ENCODE measurements at places on chromosomes 6 and 20.

GRCh38 chr20:58145506-58146080 lies 82.9 kb downstream of the ANKRD60 start:
- DNase-seq, result no peak

DNA sequence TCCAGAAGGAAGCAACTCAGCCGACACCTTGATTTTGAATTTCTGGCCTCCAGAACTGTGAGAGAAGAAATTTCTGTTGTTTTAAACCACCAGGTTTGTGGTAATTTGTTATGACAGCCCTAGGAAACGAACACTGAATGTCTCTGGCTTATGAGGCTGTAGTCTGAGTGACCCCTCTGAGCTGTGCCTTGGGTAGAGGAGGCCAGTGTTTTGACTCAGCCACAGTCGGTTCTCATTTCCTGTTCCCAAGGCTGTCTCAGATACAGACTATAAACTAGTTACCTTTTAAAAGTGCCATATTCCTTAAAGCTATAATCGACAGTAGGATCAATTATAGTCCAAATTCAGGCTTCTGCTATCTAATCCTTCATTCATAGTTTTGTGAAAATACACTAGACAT lies 391.2 kb upstream of the MAP3K7 start:
- DNase-seq, result no peak

DNA sequence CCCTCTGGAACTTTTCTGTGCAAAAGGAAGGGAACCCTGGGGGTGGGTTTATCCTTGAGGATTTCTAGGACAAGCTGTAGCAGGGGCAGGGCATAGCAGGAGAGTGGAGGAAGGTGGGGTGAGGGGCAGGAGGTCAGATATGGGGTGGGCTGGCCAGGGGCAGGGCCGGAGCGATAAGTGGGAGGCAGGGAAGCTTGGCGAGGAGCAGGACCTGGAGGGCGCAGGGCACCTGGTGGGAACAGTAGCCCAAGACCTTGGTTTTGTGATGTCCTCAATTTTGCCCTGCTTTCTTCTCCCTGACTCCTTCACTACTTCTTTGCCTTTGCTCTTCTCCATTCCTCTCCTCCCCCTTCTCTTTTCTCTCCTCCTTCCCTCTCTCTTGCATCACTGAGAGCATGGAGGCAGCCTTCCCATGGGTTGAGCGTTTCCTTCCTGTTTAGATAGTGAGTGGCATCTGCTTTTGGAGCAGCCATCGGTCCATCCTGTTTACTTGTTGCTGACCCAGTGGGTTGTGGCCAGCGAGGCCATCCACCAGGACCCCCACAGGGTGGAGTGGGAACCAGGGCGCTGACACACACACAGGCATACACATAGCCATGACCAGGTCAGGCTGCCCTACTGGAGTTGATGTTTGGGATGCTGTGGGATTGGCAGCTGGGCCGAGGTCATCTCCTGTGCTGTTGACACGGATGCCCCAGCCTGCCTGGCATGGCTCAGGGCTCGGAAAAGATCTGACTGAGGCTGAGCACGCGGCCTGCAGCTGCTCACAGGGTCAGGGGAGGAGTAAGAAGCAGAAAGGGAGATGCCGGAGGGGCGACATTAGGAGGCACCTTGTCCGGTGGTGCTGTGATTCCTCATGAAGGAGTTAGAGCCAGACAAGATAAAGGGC lies 121.0 kb upstream of the RNF24 start:
- no peak for DNase-seq

GRCh38 chr6:28897369-28897745 lies 26.4 kb downstream of the TRIM27 start:
- no peak for DNase-seq

GRCh38 chr6:17677602-17678001 lies 29.1 kb downstream of the NUP153 start:
- DNase-seq, result no peak

- DNase-seq, result no peak
Observed at GRCh38 chr20:54025251-54025771, 45.1 kb downstream of the BCAS1 start.

DNA sequence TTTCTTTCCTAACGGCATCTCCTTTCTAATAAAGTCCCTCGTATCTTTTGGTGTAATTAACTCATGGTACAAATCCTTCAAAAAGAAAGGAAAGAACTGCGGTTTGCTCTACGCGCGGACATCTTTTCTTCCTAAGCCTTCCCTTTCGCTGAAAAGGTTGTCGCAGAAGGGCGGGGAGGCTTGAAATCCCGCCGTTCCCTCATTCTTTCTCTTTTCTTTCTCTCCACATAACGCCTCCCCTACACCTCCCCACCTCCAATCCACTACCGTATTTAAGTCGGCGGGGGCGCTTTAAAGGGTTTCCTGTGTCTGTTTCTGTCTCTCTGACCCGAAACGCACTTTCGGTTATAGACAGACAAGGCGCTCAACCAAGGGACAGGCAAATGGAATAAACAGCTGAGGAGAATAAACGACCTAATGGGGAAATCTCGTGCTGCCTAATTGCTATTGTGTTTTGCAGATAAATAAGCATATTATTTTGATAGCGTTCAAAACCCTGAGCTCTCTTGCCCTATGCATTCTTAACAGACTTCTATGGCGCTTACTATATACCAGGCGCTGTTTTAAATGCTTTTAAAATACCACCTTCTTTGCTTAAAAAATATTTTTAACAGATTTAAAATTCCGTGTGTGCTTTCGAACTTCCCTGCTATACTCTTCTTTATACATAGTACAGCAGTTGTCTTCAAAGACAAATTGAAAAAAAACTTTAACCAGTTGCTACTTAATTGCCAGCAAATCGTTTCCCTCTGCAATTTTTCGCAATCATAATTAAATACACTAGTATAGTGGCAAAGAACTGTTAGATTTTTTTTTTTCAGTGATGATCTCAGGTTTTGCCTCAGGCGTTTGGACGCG lies 2.5 kb upstream of the HEY2 start:
- DNase-seq, result no peak

- DNase-seq, result no peak
Observed at GRCh38 chr20:46553926-46554325, 3.5 kb upstream of the OCSTAMP start.

GRCh38 chr6:48973491-48973890 lies 489.6 kb downstream of the MMUT start:
- DNase-seq, result no peak

DNA sequence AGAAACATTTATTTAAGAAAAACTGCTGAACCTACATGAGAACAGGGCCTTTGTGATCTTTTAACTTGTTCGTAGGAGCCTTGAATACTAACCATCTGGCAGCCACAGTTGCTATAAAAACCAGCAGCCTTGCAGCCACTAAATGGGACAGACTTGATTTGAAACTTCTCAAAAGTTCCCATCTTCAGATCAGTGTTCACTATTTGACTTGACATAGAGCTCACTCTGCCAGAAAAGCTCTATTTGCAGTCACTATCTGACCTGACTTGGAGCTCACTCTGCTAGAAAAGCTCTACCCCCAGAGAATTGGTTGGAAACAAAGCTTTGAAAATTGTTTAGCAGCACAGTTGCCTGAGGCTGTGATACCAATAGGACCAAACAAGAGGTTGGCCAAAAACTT lies 119.3 kb upstream of the F13A1 start:
- no peak for DNase-seq

GRCh38 chr6:12709556-12710232 lies 6.9 kb upstream of the PHACTR1 start:
- no peak for DNase-seq

GRCh38 chr6:133757335-133757734 lies 131.6 kb upstream of the TCF21 start:
- no peak for DNase-seq

- DNase-seq, result no peak
Observed at GRCh38 chr6:72650081-72650745, 28.3 kb downstream of the KCNQ5 start.

Measured in A673 (cell line).